ENCODE measurements at places on chromosomes 11 and 22.

DNA sequence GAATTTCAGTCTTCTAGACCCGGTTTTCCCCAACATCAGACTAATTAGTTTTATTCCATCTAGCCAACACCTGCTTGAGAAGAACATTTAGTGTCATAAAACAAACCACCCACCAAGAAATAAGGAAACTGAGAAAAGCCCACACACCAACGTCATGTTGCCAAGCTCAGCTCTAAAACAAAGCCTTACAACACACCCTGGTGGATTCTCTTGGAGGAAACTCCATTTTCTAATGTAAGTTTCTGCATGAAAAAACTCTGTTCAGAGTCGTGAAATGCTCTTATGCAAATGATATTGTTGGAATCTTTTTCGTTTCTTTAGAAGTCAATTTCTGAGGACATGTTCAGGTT, 105.0 kb upstream of the RAG2 start:
- no peak for DNase-seq

DNA sequence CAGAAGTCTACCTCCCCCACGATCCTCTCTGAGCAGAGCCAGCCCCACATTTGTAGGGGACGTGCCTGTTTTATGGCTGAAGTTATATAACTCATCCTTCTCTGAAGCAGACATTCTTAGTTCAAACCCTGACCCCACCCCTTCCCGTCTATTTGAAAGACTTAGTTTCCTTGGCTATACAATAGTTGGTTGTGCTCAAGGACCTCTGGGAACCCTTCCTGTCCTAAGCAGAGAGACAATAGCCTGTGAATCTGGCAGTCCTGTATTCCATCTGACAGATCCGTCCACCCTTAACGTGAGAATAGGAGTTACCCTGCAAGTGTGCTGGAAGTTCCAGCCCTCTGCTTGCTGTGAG, 75.2 kb downstream of the MN1 start:
- DNase-seq = no peak

DNA sequence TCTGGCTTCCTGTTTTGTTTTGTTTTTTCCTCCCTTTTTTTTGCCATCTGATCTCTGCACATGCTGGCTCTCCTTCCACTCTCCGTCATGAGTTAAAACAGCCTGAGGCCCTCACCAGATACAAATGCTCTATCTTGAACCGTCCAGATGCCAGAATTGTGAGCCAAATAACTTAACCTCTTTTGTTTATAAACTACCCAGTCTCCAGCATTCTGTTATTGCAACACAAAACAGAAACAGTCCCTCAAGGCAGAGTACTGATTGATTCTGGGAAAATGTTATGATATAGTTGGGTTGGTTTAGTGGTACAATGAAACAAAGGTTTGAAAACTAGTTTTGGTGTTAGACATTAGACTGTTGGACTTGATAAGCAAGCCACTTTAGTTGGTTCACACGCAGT, 1390.0 kb upstream of the RAG2 start:
- peak; percentile 57 for DNase-seq

DNA sequence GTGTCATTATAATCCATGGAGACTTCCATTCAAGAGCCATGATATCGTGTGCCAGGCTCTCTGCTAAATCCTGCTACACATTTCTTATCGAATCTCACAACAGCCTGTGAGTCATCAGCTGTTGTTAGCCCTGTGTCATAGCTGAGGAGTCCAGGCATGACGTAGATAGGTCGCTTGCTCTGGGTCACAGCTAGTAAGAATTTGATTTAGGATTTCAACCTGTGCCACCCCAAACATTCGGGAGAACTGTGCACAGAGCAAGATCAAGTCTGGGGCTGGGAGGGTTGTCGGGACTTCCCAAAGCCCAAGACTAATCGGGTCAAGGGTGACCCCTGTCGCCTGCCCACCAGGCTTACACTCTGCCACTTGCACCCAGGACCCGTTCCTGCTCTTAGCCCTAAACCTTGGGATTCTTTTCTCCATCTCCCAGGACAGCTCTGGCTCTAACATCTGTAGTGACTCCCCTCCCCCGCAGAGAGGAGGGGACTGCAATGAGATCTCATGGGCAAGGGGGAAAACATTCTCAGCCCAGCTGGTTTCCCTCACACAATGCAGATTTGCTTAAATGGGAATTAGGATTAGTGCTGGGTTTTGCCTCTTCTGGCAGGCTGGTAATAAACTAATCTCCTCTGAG, 34.3 kb downstream of the TSPAN18 start:
- peak; percentile 78 for DNase-seq

GRCh38 chr11:19934828-19935259, 222.2 kb downstream of the NAV2 start:
- peak; percentile 33 for DNase-seq

DNA sequence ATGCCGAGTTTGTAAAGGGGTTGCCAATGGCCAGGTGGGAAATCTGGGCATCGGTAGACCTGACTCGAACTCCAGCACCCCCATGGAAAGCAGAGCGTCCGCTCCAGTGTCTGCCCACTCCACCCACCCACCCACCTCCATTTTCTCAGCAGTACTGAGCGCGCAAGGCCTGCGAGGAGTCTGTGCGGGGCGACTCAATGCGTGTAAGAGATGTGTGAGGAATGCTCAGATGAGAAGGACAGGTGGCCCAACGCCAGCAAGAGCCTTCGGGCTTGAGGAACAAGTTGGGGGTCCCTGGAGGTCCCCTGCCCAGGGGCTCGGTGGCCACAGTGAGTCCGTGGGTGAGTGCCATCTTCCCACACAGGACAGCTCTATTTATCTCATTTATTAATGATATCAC, 50.6 kb downstream of the CERK start:
- no peak for DNase-seq

- peak; percentile 43 for DNase-seq
Measured at GRCh38 chr11:61675826-61676225, 4.4 kb upstream of the DAGLA start.

- DNase-seq = no peak
Measured at GRCh38 chr11:97092823-97093222, 703.0 kb downstream of the JRKL start.

- no peak for DNase-seq
Measured at GRCh38 chr11:35550374-35551036, 25.1 kb upstream of the PAMR1 start.

GRCh38 chr11:17714356-17714854, 5.0 kb upstream of the MYOD1 start:
- no peak for DNase-seq

Data from MG63 (cell line).